ENCODE measurements at places on chromosomes 13 and 19.

GRCh38 chr19:50694815-50695145, 24.8 kb downstream of the SHANK1 start:
- DNase-seq, result no peak

DNA sequence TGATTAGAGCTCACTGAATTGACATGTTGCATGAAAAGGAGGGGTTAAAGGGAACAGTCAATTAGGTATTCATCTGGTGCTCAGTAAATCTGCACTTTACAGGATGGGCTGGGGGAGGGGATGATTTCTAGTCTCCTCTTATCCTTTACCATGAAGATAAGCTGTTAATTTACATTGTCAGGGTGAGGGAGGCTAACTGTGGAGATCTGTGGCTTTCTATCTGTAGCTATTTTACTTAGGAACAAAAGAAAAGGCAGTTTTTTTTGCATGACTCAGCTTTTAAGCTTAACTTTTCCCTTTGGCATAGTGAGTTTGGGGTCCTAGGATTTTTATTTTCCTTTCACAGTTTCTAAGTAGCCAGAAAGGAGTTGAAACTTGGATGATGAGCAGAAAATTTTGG, 253.3 kb downstream of the LMO7 start:
- DNase-seq, result no peak

DNA sequence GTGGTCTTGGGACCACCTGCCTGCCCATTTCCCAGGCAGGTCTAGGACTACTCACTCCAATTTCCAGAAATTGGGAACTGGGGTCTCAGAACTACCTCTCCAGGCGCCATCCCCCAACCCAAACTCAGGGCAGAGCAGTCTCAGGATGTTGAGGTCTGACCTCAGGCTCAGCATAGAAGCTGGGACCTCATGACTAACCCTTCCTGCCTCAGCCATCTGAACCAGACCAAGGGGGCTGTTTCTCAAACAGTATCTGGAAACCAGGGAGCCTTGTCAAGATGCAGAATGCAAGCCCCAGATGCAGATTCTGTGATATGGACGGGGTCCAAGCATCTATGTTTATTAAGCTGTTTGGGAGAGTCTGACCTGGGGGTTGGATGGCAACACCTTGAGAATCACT, 1.3 kb downstream of the FBXW9 start:
- DNase-seq, result no peak

GRCh38 chr13:107865318-107865575, 350.1 kb downstream of the LIG4 start:
- DNase-seq, result no peak

DNA sequence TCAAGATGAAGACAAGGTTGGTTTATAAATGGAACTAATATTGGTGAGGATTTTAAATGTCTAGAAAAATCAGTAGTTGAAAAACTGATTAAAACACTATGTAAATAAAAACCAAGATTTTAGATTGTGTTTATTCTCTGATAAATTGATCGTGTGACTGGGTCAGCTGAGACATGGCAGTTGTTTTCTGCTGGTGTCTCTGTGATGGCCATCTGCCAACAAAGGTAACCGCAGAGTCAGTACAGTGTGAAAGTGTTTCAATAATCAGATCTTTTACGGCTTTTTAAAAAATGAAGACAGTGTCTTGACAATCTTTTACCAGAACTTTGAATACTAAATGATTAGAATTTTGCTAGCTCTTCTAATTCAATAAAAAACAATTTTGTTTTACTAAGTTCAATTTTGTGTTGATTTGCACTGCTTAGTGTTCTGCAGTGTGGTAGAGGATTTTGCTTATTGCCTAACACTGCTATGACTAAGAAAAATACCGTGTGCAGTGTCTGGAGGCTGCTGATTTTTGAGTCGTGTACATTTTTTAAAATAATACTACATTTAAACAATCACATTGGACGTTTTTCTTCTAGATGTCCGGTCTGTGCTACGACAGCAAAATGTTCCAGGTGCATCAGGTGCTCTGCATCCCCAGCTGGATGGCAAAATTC, 32.7 kb upstream of the GPR183 start:
- DNase-seq, result no peak

DNA sequence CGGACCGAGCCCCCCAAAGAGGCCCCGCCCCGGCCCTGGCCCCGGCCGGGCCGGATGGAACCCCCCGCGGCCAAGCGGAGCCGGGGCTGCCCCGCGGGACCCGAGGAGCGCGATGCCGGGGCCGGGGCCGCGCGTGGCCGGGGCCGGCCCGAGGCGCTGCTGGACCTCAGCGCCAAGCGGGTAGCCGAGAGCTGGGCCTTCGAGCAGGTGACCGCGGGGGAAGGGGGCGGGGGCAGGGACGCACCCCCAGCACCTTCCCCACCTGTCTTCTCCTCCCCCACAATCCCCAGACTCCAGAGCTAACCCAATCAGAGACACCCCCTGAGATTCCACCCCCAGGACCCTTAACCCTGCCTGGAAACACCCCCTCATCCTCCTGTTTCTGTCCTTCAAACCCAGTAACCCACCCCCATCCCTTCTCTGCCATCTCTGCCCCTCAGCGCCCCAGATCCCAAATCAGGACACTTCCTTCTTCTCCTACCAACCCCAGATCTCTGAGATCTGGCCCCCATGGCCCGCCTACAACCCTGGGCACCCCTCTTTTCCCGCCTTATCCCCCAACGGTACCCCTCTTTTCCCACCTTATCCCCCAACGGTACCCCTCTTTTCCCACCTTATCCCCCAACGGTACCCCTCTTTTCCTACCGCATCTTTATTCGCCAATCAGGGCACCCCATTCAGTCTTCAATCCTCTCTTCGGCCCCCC, 505 bp downstream of the ZSWIM4 start:
- no peak for DNase-seq

GRCh38 chr19:47056411-47056810, 8.0 kb upstream of the TMEM160 start:
- DNase-seq, result no peak

- DNase-seq, result no peak
Measured at GRCh38 chr19:32465176-32465575, 59.6 kb downstream of the DPY19L3 start.

DNA sequence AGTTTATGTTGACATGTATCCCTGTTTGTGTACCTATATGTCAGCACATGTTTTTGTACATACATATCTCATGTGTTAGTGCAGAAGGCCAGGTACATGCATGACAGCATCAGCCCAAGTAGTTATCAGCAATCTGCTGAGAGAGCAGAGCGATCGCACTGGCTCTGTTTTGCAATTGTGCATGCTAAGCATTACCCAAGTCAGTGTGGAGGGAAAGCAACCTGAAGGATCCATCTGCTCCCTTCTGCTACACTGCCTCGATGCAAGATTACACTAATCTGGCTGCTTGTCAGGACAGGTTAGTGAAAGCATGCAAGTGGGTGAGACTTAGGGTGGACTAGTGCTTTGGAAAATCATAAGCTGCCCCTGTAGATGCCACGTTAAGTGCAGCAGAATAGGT, 211.8 kb downstream of the PCCA start:
- no peak for DNase-seq

GRCh38 chr19:22783651-22784410, at the start of gene ZNF99:
ZNF99 (minus strand) TSS chr19:22784151; CDS start chr19:22784016, 135 bp downstream.
- DNase-seq, result no peak

DNA sequence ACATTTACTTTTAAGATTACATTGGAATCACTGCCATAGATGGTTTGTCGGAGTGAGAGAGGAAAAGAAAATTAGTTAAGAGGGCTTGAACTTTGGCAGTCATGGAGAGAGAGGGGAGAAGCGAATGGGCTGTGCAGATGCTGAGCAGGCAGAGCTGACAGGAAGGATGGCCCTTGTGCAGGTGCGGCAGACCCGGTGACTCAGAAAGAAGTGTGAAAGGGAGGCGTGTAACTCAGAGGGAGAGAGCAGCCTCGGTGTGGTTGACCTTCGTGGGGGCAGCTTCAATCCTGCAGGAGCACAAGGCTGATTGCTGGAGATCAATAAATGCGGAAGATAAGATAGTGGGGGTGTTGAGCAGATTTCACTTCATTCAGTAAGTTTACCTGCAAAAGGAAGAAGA, 76.9 kb downstream of the TNFSF13B start:
- DNase-seq, result no peak

GRCh38 chr19:15129856-15130585, 22.8 kb downstream of the SYDE1 start:
- no peak for DNase-seq

- no peak for DNase-seq
Measured at GRCh38 chr13:22189176-22190048, 518.5 kb downstream of the FGF9 start.

GRCh38 chr19:30530751-30531150, 158.6 kb downstream of the ZNF536 start:
- no peak for DNase-seq

DNA sequence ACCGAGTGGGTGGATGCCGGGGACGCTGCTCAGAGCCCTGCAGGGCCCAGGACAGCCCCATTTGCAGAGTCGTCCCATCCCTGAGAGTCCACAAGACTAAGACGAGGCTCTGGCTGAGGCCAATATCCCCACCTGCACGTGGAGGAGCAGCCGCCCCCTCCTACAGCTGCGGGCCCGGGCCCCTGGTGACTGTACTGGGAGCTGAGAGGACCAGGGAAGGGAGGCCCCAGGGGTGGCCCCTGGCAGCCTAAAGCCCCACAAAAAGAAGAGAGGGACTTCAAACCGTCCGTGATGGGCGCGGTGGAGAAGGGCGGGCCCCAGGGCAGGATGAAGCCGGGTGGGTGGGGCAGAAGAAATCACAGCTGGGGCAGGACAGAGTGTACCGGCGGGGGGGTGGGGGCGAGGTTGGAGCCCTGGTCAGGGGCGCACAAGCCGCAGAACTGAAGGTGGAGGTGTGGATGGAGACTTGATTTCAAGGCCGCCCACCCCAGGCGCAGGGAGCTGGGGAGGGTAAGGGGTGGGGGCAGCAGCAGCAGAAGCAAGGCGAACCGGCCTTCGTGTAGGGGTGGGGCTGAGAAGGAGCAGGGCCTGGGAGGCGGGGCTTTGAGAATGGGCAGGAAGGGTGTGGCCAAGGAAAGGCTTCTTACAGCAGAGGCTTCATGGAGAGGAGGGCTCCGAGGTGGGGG, 12.9 kb downstream of the CFD start:
- DNase-seq, result peak; percentile 65

GRCh38 chr19:19468424-19469050, 46.8 kb downstream of the TSSK6 start:
- no peak for DNase-seq

GRCh38 chr19:15396436-15396835, 16.8 kb upstream of the AKAP8 start:
- no peak for DNase-seq

DNA sequence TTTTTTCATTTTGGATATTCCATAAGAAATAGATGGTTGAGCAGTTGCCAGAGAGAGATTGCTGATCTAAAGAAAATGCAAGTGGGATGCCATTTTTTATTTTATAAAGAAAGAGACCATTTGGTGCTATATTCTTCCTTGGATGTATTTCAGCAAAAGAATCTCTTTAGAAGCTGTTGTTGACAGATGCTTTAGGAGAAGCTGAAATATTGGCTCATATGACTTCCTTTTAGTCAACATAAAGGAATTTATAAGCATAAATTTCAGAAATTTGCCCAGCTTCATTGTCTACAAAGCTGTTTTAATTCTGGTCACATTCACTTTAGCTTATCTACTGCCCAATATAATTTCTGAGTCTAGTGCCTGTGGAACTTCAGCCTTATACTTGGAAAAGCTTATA, 36.9 kb downstream of the POLR1D start:
- no peak for DNase-seq

- DNase-seq, result no peak
Measured at GRCh38 chr19:17829855-17830566, 8.7 kb upstream of the INSL3 start.

DNA sequence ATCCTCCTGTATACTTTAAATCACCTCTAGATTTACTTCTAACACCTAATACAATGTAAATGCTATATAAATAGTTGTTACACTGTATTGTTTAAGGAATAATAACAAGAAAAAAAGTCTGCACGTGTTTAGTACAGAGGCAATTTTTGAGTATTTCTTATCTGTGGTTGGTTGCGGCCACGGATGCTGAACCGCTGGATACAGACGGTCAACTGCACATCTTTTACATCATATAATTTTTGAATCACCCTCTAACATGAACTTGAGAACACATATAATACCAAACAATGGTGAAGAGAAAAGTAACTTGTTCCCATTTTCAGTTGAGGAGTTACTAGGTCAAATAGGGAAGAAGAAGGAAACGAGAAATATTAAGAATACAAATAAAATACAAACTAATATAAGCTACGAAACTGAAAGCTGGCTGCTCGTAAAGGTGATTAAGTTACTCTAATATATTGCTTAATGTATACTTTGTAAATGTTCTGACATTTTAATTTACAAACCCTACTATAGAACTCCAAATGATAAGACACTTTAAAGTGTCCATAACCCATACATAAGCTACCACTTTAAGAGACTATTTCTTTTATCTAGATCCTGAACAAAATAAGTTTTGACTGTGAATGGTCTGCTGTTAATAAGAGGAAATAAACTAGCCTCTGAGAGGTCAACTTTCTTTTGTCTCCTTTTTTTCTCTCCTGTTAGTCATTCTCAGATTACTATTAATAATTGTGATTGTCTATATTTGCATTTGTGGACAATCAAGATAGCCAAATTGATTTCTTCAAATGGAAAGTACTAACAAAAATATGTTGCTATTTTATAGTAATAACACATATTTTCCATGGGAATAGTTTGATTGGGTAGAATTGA, 457.4 kb downstream of the DIAPH3 start:
- DNase-seq, result no peak

DNA sequence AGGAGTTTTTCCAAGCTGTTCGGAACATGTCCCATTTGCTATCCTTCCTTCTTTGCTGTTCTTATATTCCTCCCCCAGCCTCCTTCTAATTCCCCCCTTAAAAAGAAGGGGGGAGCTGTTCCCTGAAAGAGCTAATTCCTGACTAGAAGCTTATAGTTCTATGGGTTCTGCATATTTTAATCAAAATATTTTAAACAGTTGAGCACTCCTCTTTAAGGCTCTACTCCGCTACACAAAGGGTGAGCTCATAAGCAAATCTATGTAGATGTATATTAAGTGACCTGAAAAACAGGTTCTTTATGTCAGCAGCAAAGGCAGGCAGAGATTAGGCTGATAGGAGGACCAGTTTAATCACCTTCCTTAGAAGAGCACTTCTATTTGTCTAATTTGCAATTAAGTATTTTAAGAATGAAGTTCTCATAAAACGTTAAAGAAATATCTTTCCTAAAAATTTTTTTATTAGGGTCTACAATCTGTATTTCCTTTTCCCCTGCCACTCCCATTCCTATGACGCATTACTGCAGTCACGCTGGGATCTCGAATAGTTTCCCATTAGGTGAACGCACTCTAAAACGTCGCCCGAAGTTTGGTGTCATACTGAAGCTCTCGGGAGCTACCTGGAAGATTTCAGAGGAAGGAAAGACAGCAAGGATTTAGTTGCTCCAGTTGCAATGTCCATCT, 5.2 kb downstream of the EFNB2 start:
- no peak for DNase-seq

DNA sequence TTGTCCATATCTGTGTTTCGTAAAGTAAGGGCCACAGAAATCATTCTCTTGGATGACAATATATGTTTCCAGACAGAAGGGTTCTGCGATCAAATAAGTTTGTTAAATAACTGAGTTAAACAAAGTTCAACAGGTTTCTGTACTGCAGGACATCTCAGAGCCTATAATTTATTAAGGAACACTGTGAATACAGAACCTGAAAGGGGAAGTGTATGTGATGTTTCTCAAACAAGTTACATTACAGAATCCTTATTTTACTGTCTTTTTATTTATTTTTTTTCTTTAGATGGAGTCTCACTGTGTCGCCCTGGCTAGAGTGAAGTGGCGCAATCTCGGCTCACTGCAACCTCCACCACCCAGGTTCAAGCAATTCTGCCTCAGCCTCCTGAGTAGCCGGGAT, 55.4 kb upstream of the GTF2F2 start:
- no peak for DNase-seq

- DNase-seq, result no peak
Measured at GRCh38 chr19:1752009-1752756, 1.1 kb upstream of the ONECUT3 start.

GRCh38 chr13:95954266-95954665, 98.9 kb downstream of the UGGT2 start:
- DNase-seq, result no peak
